ENCODE measurements at places on chromosomes 12 and 14.

GRCh38 chr12:53078425-53079225 lies 565 bp downstream of the SPRYD3 start:
- DNase-seq: no peak

- no peak for DNase-seq
These were observed 9.1 kb downstream of the NPAS3 start for GRCh38 chr14:32947792-32948191.

DNA sequence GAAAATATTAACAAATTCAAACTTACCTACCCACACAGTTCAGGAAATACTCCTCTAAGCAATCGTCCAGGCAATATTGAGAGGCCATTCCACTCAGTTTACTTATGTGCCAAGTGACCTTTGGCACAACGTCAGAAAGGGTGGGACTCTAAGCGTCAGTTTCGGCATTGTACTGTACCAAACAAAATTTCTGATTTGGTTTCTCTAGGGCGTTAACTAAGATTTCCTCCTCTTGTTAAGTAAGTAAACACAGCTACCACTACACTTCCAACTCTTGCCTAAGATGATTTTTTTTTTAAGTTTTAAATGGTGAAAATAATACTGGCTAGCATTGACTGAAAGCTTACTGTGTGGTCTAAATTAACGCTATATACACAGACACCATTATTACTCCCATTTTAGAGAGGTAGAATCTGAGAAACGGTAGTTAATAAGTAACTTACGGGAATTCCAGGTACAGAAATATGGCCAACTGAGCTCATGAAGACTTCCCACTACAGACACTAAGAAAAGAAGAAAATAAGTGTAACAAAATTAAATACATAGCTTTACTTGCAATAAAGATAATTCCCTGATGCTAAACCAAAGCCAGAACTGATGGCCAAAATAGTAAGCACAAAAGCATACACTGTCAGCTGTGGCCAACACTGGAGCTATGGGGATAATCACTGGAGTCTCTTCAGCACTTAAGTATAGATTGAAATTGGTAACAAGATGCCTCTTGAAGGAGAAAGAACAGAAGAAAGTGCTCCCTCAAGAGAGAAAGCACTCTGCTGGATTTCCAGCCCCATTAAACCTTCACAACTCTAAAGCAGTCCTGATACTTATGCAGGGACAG lies 76.1 kb downstream of the EPS8 start:
- DNase-seq: no peak

GRCh38 chr12:69623970-69624369 lies 13.3 kb upstream of the LRRC10 start:
- DNase-seq: no peak

- no peak for DNase-seq
These were observed 870.6 kb downstream of the TMEM121 start for GRCh38 chr14:106396999-106397398.
